Anterior cingulate cortex (tissue), 58 donors: ENCODE measurements at places on chromosomes 6 and 20.

- no peak for DNase-seq
Measured at GRCh38 chr6:12804952-12805645, 88.5 kb downstream of the PHACTR1 start.

- DNase-seq: no peak
Measured at GRCh38 chr6:34447910-34448309, 18.0 kb upstream of the PACSIN1 start.

- no peak for DNase-seq
Measured at GRCh38 chr20:10249048-10249770, 30.6 kb downstream of the SNAP25 start.

DNA sequence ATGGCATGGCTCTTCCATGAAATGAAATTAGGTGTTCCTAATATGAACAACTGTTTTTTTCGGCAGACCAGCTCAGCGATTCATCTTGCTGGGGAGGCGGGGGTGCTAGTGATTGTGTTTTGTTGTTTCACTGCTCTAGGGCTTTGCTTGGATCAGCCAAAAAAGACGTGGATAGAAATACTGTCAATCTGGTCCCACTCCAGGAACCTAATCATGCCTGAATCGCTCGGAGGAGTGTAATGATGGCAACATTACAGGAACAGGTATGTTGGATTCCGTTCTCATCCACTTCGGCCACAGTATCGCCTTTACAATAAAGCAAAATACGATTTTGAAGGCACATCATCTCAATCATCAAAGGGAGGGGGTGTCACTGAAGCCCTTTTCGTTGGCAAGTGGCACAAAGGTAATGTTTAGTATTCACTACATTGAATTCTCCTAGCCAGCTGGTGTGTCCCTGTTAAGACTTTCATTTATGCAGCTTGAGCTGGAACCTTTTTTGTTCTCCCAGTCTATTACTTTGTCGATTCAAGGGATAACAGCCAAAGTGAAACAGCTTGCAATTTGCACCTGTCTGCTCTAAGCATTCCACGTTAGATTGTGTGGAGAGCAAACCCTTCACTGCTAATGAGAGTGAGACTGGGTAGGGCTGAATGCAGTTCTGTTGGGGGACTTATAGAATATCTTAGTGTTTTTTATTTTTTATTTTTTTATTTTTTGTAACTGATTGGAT lies 477.7 kb downstream of the TFAP2A start:
- DNase-seq: no peak
